ENCODE measurements at places on chromosomes 6 and 20.

DNA sequence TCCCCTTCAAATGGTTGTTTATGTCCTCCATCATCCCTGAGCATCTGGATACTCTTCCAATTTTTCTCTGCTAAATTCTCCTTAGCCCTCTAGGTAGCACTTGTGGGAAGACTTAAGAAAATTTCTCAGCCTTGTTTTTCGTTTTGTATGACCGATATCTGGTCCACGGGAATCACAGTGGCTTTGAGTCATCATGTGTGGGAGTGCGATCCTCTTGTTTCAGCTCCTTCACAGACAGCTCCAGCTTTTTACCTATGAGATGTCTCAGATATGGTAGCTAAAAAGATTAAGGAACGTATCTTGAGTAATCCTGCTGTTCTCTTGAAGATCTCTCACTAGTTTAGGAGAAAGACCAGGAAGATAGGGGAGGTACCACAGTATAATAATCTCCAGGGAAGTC lies 196.1 kb downstream of the GRM1 start:
- DNase-seq: no peak

GRCh38 chr6:21590346-21590745 lies 3.2 kb upstream of the SOX4 start:
- DNase-seq: no peak

GRCh38 chr6:151374036-151374683 lies 17.2 kb downstream of the ZBTB2 start:
- DNase-seq: no peak

DNA sequence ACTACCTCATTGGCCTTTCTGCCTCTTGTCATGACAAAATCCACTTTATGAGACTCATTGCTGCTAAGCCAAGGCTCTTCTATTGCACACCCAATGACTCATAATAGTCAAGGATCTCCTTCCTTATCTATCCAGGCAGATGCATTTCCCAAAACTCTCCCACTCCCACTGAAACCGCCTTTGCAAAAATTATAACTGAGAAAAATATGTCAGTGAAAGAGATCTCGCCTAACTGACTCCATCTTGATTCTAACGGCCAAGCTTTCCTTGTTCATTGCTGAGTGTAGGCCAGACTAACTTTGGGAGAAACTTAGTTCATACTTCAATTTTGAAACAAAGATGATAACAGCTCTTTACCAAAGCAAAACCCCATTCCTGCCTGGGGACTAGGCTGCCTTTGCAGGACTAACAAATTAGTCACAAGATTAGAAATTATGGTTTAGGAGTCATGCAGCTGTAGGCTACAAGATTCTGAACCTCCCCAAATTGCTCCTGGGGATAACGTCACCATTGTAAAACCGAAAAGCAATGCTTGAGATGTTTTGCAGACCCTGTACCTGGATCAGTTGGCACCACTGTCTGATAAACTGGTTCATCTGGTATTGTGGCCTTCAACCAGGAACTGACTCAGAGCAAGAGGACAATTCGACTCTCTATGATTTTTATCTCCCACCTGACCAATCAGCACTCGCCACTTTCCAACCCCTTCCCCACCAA lies 47.1 kb downstream of the HAO1 start:
- DNase-seq: no peak

DNA sequence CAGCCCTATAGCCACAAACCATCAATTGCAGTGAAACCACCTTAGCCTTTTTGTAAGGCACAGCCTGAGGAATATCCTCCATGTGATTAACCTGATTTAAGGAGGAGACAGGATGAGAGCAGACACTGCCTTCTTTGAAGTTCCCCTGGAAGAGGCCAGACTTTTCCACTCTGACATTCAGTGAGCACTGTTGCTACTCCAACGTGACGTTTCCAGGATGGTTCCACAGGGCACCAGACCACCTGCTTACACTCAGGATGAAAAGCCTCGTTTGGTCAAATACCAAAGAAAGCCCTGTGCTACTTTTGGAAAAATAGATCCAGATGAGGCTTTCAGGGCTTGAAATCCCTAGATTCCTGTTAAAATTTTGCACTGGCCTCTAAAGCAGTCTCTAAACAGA lies 1102.1 kb upstream of the FLRT3 start:
- DNase-seq: no peak

DNA sequence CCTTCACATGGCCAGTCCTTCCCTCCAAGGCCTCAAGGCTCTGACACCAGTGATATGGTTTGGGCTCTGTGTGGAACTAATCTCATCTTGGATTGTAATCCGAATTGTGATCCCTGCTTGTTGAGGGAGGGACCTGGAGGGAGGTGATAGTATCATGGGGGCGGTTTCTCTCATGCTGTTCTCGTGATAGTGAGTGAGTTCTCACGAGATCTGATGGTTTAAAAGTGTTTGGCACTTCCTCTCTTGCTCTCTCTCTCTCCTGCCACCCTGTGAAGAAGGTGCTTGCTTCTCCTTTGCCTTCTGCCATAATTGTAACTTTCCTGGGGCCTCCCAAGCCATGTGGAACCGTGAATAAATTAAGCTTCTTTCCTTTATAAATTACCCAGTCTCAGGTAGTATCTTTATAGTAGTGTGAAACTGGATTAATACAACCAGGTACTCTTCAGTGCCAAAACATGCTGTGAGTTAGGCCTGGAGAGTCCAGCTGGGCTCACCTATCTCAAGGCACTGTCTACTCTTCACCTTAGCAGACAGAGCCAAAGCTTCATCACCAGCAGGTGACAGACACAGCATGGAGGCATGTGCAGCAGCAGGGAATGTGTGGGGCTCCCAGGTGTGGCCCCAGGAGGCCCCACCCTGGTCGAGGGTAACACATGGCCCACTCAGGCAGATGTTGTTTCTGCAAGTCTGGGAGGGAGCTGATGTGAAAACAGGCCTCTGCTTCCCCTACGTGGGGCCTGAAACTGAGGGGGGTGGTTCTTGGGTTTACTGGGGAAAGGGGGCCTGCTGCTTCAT lies 97.5 kb upstream of the CDYL start:
- no peak for DNase-seq

- DNase-seq: no peak
These were observed 403 bp downstream of the CDH26 start for GRCh38 chr20:59958626-59959025.

DNA sequence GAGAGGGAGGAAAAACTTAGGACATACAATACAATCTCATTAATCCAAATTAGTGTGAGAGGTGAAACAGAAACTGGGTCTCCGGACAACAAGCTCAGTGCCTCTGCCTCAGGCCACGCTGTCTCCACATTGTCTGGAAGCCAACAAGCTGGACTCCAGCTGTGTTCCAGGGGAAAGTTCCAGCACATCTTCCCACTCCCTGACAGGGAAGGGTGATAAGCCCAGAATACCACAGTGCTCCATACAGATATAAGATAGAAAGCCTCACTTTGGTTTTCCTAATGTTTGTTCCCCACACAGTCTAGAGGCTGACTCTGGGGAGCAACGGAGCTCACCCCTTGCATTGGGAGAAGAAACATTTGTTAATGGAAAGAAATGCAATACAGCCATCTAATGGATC lies 117.1 kb upstream of the SPTLC3 start:
- DNase-seq: no peak

GRCh38 chr20:38141889-38142494 lies 23.1 kb downstream of the TGM2 start:
- no peak for DNase-seq

- no peak for DNase-seq
These were observed 309.2 kb downstream of the CDC5L start for GRCh38 chr6:44696686-44697085.

DNA sequence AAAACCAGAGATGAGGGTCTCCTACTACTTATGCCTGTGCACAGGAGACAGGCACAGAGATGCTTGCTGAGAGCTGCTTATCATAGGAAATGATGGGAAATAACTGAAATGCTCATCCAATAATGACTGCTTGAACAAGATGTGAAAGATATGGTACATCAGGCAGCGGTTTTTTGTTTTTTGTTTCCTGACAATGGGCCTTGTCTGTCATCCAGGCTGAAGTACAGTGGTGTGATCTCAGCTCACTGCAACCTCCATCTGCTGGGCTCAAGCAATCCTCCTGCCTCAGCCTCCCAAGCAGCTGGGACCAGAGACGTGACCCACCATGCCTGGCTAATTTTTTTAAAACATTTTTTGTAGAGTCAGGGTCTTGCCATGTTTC lies 1.2 kb upstream of the RIPOR3 start:
- no peak for DNase-seq

DNA sequence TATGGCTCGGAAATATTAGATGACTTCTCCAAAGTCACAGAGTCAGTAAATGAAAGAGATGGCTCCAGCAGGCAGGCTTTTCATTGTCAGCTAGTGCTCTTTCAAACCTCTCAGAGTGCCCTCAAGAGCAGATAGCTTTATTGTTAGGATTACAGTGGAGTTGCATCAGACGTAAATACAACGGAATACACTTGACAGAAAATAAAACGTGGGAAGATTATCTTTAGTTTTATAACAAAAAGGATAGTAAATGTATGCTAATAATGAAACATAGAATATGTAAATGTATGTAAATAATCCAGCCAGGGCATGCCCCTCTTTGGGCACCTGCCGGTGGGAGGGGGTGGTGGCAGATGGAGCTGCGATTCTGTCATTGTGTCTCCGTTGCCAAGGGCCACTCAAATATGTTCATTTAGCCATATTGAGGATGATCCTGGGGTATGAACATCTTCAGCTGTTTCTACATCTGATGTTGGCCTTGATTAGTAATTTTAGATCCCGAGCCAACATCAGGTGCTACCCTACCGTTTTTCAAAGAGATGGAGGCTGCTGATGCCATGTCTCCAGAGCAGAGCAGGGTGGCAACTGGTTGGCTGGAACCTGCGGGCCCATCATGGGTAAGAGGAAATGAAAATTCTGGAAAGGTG lies 358.3 kb upstream of the SULF2 start:
- no peak for DNase-seq

- DNase-seq: no peak
These were observed at the start of gene PROKR2 for GRCh38 chr20:5316188-5317158. PROKR2 (minus strand) TSS chr20:5316954; CDS start chr20:5314369, 2,585 bp downstream.

DNA sequence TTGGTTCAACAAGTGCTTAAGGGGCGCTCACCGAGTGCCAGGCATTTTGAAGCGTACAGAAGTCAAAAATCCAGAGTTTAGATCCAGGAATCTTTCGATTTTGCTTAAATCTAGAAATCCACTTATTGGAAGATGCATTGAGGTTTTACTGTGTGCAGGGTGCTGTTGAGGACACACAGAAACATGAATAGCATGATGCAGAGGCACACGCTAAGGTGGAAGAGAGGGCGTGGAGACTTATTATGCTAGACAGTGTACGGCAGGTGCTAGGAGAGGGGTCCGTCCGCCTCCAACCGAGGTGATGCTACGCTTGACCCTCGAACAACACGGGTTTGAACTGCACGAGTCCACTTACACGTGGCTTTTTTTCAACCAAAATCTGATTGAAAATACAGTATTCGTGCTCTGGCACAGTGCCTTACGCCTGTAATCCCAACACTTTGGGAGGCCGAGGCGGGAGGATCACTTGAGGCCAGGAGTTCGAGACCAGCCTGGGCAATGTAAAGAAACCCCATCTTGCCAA lies 1.0 kb upstream of the KIF13A start:
- DNase-seq: no peak

DNA sequence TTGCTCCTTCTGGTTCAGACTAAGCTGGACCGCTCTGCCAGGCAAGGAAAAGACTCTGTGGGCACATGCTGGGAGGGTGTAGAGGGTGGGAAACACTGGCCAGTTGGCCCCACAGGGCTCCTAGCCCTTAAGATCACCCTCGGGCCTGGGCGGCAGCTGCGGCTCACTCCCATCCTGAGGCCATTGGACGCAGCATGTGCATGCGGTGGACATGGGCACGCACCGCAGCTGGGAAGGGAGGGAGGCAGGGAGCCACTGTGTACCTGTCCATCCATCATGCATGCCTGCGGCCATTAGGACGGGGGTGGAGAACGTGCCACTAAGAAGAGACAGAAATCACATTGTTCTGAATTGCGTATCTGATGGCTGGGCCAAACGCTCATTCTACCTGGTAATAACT lies 140.1 kb upstream of the THBS2 start:
- DNase-seq: no peak

DNA sequence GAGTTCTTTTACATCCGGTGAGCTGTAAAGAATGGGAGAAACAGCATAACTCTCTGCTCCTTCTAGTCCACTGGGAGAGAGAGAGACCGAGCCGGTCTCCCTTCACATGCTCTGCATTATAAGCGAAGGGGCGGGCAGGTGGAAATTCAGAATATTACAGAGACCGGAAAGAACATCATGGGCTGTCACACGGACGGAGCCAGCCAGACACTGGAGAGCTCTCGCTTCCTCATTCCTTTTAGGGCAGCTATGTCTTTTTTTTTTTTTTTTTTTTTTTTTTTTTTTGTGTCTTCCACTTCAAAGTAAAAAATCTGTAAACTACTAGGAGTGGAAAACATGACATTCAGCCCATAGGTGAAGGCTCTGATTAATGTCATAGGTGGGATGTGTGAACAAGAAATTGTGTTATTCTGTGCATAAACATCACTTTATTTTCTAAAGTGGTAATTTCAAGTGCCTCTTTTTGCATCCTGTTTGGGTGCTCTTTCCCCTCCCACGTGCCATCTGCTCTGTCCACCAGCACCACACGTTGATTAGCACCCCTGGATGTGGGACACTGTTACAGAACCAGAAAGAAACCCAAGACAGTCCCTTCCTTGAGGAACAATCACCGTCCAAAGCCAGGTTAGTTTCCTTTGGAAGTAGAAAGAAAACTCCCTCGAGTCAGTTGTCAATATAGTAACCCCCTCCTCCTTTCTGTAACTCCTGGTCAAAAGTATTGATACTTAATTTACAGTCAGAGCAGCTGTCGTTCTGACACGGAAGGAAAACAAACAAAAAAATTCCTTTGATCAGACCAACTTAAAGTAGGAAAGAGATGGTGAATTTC lies at the start of gene TAGAP:
Gene TAGAP (minus strand): TSS at position 93 of the 829 bp plus-strand sequence. CDS start 845 bp downstream, outside the sequence.
- peak; percentile 68 for DNase-seq

- DNase-seq: no peak
These were observed 132.8 kb downstream of the DOK5 start for GRCh38 chr20:54608039-54608745.

- DNase-seq: no peak
These were observed 9.5 kb downstream of the MYL9 start for GRCh38 chr20:36550790-36551299.

GRCh38 chr6:125987026-125987617 lies 782 bp downstream of the TRMT11 start:
- DNase-seq: no peak

DNA sequence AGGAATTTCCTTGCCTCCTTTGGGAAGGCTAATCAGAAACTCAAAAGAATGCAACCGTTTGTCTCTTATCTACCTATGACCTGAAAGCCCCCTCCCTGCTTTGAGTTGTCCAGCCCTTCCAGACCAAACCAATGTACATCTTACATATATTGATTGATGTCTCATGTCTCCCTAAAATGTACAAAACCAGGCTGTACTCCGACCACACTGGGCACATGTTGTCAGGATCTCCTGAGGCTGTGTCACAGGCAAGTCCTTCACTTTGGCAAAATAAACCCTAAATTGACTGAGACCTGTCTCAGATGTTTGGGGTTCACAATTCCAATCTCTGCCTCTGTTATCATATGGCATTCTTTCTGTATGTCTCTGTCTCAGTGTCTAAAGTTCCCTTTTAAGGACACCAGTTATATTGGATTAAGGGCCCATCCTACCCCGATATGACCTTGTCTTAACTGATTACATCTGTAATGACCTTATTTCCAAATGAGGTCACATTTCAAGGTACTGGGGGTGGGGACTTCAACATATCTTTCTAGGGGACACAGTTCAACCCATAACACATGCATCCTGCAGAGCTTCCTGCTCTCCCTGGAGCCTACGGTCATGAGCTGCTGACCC lies 513.5 kb upstream of the JARID2 start:
- DNase-seq: no peak
